ENCODE measurements at places on chromosomes 1 and 21.

DNA sequence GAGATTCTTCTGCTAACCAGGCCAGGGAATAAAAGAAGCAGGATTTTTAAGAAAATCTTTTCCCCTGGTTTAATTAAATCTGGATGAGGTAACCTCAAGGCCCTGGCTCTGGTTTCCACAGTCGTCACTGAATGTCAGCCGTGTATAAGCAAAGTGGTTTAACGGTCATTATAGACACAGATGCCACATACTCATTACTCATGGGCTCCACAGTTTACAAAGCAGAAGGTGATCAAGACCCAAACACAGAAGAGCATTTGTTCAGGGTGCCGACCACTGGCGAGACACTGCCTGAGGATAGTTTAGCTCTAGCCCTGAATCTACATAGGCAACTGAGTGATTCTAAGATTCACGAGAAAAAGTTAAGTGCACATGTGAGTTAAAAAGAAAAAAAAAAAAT, 27.8 kb upstream of the RAP1GAP start:
- DNase-seq: no peak

GRCh38 chr21:42794551-42794950, 84.8 kb downstream of the WDR4 start:
- no peak for DNase-seq

- DNase-seq: no peak
Observed at GRCh38 chr1:109917768-109918606, 7.3 kb downstream of the CSF1 start.

DNA sequence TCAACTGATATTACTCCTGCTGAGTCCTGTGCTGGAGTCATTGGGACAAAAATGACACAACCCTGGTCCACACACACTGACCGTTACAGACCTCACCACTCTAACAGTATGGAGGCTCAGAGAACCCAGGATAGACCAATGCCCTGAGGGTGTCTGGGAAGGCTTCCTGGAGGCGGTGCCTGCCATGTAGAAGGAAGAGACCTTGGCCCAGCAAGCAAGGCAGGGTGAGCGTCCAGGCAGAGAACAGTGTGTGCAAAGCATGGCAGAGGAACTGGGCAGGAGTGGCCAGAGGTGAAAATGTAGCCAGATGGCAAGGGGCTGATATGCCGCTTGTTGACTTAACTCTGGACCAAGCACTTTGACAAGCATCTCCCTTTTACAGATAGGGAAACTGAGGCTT, 85.5 kb downstream of the VWA5B1 start:
- DNase-seq: no peak

DNA sequence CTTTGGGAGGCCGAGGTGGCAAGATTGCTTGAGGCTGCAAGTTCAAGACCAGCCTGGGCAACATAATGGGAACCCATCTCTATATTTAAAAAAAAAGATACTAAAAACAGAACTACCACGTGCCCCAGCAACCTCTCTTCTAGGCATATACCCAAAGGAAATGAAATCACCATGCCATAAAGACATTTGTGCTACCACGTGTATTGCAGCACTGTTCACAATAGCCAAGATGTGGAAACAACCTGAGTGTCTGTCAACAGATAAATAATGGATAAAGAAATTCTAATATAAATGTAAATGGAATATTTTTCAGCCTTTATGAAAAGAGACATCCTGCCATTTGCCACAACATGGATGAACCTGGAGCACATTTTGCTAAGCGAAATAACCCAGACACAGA, 128.6 kb downstream of the PCNX2 start:
- DNase-seq: no peak

DNA sequence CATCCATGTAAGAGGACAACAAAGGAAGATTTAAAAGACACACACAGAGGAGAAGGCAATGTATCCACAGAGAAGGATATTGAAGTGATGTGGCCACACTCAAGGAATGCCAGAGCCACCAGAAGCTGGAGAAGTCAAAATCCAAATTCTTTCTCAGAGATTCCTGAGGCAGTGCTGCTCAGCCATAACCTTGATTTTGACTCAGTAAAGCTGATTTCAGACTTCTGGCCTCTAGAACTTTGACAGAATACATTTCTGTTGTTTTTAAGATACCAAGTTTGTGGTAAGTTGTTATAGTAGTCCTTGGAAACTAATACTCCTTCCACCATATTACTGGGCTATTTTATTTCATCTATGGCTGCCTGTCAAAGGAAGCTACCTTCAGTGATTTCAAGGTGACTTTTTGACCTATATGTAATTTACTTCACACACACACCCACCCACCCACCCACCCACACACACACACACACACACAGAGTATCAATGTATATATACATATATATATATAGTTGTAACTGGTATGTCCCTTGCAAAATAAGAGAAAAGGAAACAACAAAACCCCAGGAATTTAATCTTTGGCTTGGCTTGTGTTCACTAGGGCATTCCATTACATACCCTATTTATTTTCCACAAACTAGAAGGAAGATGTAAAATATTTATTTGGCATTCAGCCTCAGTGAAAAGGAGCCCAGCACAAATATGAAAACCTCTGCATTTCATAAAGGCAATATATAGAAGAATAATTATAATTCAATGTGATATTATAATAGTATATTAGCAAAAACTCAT, 142.1 kb upstream of the PTGFR start:
- no peak for DNase-seq

- no peak for DNase-seq
Observed at GRCh38 chr1:88888750-88889149, 2.6 kb downstream of the GTF2B start.

DNA sequence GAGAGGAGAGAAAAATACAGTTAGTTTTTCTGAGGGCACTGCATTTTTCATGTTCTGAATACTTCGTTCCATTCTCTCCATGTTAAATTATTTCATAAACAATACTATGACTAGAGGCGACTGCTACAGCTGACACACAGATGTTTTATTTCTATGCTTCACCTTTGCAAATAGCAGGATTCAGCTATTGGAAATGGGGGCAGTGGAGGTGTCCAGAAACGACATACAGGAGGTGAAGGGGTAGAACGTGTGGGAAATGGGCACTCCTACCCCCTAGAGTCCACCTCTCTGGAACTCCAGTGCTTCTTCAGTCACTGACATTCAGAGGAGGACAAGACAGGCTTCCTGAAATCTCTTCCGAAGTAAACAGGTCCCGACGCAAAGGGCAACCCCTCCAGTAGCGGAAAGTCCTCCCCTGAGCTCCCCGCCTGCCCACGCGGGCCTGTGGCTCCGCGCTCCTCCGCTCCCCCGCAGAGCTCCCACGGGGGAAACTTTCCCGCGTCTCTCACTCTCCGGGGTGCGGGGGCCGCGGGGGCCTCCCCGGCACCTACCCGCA, 480 bp downstream of the DPYD start:
- DNase-seq: no peak

DNA sequence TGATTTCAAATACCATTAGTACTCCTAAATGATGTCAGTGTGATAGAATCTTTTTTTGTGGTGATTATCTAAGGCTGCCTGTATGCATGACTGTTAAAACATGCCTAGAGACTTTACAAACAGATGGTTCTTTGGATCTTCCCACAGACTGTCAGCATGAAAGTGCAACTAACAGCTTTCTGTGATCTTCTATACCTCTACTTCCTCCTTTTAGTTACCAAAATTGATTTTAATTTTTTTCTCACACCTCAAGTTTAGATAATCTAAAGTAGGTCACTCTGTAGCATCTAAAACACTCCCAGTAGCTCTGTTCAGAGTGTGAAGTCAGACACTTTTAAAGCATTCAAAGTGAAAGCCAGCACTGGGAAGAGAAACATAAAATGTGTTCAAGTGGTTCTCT, 534.5 kb downstream of the PTPRC start:
- DNase-seq: peak; percentile 6

- no peak for DNase-seq
Observed at GRCh38 chr1:47235241-47235681, 3.2 kb upstream of the TAL1 start.

GRCh38 chr21:46268371-46268770, 17.0 kb downstream of the MCM3AP start:
- no peak for DNase-seq

GRCh38 chr1:119452091-119452490, 37.1 kb downstream of the HSD3B2 start:
- no peak for DNase-seq

DNA sequence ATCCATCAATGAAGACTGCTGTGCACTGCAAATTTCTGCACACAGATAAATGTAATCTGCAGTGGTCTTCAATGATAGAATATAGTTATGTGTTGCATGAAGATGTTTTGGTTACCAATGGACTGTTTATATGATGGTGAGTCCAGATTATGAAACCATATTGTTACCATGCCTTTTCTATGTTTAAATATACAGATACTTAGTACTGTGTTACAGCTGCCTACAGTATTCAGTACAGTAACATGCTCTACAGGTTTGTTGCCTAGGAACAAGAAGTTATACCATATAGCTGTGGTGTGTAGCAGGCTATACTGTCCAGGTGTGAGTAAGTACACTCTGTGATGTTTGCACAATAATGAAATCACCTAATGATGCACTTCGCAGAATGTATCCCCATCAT, 40.8 kb downstream of the SORT1 start:
- no peak for DNase-seq

DNA sequence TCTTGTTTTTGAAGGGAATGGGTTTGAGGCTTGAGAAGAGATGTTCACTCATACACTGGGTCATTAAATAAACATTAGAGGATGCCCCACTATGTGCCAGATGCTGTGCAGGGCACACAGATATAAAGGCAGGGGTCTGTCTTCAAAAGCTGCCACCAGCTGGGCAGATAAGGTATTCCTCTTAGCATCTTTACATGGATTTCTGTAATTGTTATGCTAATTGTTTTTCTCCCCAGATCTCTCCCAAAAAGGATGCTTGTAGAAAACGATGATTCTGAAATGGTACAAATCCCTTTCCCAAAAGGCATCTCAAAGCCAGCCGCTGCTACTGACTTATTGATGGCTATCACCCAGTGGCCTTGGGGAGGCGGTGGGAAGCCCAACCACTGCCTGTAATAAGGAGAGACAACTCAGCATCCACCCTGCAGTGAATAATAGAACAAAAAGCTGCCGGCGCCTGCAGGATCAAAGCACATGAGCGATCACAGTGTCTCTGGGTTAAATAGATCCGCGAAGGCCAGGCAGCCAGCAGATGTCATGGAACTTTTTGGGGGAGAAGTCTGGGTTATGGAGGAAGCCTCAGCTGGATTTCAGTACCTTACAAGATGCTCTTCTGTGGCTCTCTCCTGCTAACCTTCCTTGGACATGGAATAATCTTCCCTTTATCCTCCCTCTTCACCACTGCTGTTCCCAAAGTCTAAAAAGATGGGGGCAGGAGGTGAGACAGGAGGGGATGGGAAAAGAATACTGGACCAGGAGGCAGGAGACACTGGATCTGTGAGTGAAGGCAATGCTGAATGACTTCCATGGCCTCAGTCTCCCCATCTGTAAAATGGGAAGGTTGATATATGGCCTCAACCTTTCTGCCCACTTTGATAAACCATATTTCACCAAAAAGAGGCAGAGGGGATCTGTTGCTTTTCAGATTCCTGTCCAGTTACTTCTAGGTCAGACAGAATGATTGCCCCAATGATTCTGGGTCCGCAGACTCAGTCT, 54.8 kb upstream of the CD34 start:
- DNase-seq: no peak

GRCh38 chr1:179325836-179326235, 32.2 kb downstream of the SOAT1 start:
- no peak for DNase-seq

GRCh38 chr1:184930645-184931044, 43.7 kb downstream of the NIBAN1 start:
- DNase-seq: no peak

DNA sequence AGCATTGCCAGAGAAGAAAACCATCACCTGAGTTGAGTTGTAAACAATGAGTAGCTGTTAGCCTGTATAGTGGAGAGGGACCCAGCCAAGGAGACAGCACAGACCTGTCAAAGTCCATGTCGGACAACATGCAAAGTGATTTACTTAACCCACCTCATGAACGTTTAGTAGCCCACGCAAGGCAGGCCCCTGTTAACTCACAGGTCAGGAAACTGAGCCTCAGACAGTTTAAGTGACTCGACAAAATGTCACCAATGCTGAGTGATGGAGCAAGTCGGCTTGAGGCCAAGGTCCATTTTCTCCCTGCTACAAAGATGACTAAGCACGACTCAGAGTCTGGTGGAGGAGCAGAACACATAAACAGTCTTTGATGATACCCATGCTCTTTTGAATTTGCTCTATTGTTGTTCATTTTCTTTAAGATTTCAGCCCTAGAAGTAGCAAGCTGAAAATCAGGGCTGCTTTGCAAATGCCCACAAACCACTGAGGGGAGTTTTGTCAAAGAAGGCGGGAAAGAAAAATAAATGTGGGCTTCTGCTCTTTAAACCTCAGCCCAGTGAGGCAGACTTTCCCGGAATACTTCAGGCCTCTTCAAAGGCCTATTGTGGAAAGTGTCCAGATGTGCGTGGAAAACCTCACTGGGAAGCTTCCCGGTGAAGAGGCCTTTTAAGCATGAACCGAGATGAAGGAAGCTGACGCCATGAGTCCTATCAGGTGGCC, 83.8 kb upstream of the HOOK1 start:
- peak; percentile 94 for DNase-seq

- DNase-seq: no peak
Observed at GRCh38 chr1:184646178-184646701, 108.4 kb downstream of the EDEM3 start.

GRCh38 chr1:221162352-221162751, 283.1 kb downstream of the HLX start:
- DNase-seq: no peak

GRCh38 chr1:14064649-14065442, 364.9 kb downstream of the PRDM2 start:
- DNase-seq: no peak

DNA sequence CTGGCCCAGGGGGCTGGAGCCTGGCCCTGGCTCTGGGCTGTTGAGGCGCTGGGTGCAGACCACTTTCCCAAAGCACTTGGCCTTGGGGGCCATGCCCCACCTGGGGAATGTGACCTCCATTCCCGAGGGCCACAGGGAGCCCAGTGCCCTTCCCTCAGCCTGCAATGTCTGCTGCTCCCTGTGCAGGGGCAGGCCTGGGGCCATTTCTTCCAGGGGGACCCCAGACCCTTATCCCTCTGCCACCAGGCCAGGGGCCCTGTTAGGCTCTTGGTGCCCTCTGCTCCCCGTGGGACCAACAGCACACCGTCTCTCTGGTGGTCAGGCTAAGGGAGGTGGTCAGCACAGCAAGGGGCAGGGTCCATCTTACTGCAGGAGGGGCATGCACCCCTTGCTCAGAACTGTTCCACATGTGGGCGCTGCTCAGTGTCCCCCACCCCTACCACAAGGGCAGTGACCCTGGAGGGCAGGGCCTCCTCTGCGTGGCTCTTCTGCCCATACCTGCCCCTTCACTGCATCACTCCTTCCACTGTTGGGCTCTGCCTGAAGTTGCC, 1.1 kb upstream of the TMEM52 start:
- DNase-seq: no peak

GRCh38 chr1:154925335-154926170, 11.0 kb downstream of the PMVK start:
- DNase-seq: no peak

DNA sequence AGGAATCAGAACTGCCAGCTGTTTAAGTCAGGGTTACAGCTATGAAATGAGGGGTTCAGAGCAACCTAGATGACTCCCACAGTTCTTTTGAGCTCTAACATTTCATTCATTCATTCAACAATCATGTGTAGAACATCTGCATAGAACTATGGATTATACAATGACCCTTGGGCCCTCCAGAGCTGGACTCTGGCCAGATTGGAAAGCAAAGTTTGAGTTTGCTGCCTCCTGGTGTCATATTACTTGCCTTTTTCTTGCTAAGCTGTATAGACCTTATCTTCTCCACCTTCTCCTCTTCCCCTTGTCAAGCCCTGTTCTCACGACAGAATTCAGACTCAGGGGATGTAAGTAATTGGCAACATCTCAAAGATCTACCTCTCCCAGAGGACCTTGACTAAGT, 4.0 kb downstream of the CASQ2 start:
- no peak for DNase-seq

GRCh38 chr1:236059011-236059410, 5.9 kb downstream of the NID1 start:
- DNase-seq: no peak

Measured in GM04504 (cell line).